Tibial nerve (tissue), 4 donors: ENCODE measurements at places on chromosomes 7 and 10. TPM values are rescaled to one million over a fixed set of nuclear protein-coding genes. Genes with fewer than 3 reads are reported as not detected.

Gene CTTNBP2
- 19.3 TPM for total RNA-seq

Gene AHR
- total RNA-seq, result 370 TPM

Gene CROT
- 11.7 TPM for total RNA-seq

Gene DNAJC12
- 2.0 TPM for total RNA-seq

Gene PDIA4
- total RNA-seq, result 47.9 TPM

Gene WNT8B
- not detected for total RNA-seq

Gene NEBL
- total RNA-seq, result 34.5 TPM

Gene ANKRD30A
- not detected for total RNA-seq

Gene PCLO
- total RNA-seq, result under 0.01 TPM

Gene CALHM1
- total RNA-seq, result not detected

Gene RBAK
- 8.2 TPM for total RNA-seq

Gene LOXL4
- total RNA-seq, result 14.9 TPM

Gene MPP7
- 8.4 TPM for total RNA-seq

Gene ATOH7
- 0.42 TPM for total RNA-seq

Gene SLC13A1
- not detected for total RNA-seq

Gene PIP
- total RNA-seq, result not detected

Gene SLC16A12
- 43.5 TPM for total RNA-seq

Gene SPAG6
- total RNA-seq, result not detected

Gene ZNF438
- total RNA-seq, result 26.5 TPM

Gene SMARCD3
- 91.2 TPM for total RNA-seq

Gene HECW1
- total RNA-seq, result 5.7 TPM

Gene CTAGE4
- total RNA-seq, result 3.1 TPM

Gene OGDHL
- not detected for total RNA-seq

Gene HOXA5
- total RNA-seq, result 25.9 TPM

Gene WNT2
- 0.59 TPM for total RNA-seq

Gene HEPACAM2
- not detected for total RNA-seq

Gene AMPH
- total RNA-seq, result 5.2 TPM

Gene SYT15
- total RNA-seq, result 5.7 TPM

Gene PAPOLB
- 2.4 TPM for total RNA-seq

Gene GPR26
- total RNA-seq, result not detected

Gene FAM149B1
- total RNA-seq, result 27.1 TPM

Gene DUSP5
- total RNA-seq, result 12.4 TPM

Gene TSPAN12
- total RNA-seq, result 2.7 TPM

Gene MACROH2A2
- 9.8 TPM for total RNA-seq

Gene SNX13
- 61.7 TPM for total RNA-seq
